Mucosa of descending colon (tissue), 3 donors: ENCODE measurements at places on chromosomes 12 and 14. TPM values are rescaled to one million over a fixed set of nuclear protein-coding genes. Genes with fewer than 3 reads are reported as not detected.

DNA sequence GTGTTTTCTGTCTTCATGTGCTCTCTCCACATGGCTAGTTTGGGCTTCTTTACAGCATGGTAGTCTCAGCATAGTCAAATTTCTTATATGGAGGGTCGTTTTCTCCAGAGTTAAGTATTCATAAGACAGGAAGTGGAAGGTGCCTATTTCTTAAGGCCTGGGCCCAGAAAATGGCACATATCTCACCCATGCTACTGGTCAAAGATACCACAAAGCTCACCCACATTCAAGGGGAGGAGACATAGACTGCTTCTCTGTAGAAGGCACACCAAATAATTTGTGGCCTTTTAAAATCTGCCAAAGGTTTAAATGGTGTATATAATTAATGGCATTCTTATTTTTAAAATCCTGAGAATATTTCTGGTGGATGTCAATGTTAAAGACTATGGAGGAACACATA lies 44.8 kb downstream of the CCDC91 start:
- DNase-seq: no peak

DNA sequence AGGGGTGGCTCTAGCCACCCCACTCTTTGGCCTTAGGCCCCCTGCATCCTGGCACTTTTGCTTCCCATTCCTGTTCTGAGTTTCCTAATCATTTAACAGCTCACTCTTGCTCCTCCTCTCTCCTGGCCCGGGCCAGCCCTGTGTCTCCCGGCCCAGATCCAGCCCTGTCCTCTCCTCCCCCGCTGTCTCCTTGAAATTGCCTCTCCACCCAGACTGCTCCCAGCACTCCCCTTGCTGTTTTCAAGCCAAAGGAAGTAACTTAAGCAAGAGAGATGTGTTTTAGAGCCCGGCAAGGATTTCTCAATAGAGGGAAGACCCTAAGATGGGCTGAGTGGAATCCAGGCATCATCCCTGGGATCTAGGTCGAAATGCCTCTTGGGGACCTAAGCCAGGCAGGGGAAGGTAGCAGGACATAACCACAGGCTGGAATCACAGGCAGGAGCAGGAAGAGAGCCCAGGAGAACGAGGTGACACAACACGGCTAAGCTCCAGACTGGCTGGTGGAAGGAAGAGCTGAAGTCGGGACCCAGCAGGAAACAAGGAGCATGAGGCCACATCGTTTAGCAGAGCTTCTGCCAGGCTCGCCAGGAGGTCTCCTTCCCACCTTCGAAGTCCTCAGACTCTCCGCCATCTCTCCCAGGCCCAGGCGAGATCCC lies 2.0 kb upstream of the LRP1-AS start:
- DNase-seq: peak; percentile 81

Gene SMCO3
- total RNA-seq: not detected

GRCh38 chr12:80622271-80622670 lies 85.2 kb upstream of the MYF6 start:
- no peak for DNase-seq

- no peak for DNase-seq
Measured at GRCh38 chr14:63564318-63564717, 21.1 kb upstream of the PPP2R5E start.

Gene PIWIL1
- total RNA-seq: not detected

DNA sequence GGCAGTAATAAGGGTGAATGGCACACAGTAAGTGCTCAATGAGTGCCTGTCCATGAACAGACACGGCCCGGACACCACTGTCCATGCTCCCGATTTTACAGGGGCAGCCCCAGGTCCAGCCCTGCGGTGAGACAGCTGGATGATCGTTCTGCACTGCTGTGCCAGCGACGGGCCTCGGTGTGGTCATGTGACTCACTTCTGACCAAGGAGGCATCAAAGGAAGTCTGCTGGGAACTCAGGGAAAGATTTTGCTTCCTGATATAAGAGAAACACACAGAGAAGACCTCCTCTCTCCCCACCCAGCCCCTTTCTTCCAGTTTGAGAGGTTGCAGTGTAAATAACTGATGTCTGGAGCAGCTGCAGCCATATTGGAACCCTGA lies 126.6 kb downstream of the SCARB1 start:
- DNase-seq: no peak

Gene MANSC1
- total RNA-seq: 59.1 TPM

DNA sequence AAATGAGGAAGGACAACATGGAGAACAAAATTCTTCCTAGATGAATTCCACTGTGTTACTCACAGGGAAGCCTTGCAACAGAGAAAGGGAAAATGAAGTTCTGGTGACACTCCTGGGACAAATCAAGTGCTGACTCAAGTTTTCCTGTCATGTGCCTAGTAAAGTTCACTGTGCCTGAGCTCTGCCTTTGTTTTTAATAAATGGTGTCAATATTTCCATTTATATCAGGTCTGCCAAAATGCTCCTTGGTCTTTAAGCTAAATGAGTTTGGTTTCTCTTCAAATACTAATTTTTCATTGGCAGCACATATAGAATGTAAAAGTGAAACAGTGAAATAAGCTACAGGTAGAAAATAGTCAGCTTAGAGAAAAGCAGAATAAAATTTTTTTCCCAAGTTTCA lies 33.0 kb downstream of the HIGD1C start:
- no peak for DNase-seq

- DNase-seq: peak; percentile 49
Measured at GRCh38 chr12:115341442-115341841, 657.5 kb upstream of the TBX3 start.

DNA sequence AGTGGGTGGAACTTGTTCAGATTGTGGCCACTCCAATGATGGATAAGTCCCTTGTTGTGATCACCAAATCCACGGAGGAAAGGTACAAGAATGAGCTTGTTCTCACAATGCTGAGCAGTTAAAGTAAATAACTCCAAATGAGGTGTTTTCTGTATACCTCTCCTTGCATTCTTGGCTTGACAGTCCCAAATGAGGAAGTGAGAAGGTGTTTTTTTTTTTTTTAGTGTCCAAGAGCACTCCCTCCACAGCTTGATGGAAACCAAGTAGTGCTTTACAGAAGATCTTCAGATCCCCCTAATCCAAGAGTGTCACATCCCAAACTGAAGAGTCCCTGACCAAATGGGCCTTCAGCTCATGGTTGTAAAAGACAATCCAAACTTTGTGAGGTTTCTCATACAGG lies 153.6 kb downstream of the ATP23 start:
- DNase-seq: no peak

GRCh38 chr12:9118158-9118557 lies 2.4 kb upstream of the A2M start:
- no peak for DNase-seq

- DNase-seq: peak; percentile 95
Measured at GRCh38 chr12:109844983-109845823, 12.0 kb upstream of the TRPV4 start.

- no peak for DNase-seq
Measured at GRCh38 chr12:106495354-106495965, 87.3 kb upstream of the RFX4 start.

GRCh38 chr14:23558346-23559009 lies 2.4 kb downstream of the THTPA start:
- DNase-seq: no peak

Gene HRK
- total RNA-seq: 0.22 TPM

- DNase-seq: no peak
Measured at GRCh38 chr12:96503976-96504375, 14.6 kb downstream of the CFAP54 start.

Gene OSGEP
- 35.9 TPM for total RNA-seq

Gene SLC38A4
- 4.5 TPM for total RNA-seq

Gene TRPV4
- 0.43 TPM for total RNA-seq

- peak; percentile 55 for DNase-seq
Measured at GRCh38 chr12:120231316-120232011, 30.6 kb upstream of the RPLP0 start.

DNA sequence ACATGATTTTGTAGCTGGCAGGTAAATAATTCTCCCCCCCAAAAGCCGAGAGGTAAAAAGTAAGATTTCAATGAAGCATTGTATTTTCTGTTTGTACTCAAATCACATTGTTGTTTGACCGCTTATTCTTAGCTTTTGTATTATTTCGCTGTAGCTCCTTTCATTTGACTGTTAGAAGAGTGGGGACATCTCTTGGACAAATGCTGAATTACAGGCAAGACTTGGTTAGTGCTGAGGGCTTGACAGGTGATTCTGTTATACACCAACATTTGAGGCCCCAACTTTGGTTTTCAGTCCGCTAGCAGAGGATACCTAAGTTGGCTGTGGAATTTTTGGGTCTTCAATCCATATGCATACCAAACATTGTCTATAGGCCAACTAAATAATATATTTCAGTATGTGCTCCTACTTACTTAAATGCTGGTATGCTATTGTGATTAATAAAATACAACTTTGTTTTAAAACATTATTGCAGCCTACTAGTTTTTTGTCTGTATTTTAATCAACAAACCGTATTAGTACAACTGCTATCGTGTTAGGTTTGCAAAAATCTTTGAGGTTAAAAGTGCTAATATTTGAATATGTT lies 102.2 kb downstream of the ERC1 start:
- peak; percentile 70 for DNase-seq

GRCh38 chr14:98705871-98706300 lies 566.1 kb downstream of the BCL11B start:
- no peak for DNase-seq

- no peak for DNase-seq
Measured at GRCh38 chr14:73961192-73961591, 11.1 kb downstream of the COQ6 start.

DNA sequence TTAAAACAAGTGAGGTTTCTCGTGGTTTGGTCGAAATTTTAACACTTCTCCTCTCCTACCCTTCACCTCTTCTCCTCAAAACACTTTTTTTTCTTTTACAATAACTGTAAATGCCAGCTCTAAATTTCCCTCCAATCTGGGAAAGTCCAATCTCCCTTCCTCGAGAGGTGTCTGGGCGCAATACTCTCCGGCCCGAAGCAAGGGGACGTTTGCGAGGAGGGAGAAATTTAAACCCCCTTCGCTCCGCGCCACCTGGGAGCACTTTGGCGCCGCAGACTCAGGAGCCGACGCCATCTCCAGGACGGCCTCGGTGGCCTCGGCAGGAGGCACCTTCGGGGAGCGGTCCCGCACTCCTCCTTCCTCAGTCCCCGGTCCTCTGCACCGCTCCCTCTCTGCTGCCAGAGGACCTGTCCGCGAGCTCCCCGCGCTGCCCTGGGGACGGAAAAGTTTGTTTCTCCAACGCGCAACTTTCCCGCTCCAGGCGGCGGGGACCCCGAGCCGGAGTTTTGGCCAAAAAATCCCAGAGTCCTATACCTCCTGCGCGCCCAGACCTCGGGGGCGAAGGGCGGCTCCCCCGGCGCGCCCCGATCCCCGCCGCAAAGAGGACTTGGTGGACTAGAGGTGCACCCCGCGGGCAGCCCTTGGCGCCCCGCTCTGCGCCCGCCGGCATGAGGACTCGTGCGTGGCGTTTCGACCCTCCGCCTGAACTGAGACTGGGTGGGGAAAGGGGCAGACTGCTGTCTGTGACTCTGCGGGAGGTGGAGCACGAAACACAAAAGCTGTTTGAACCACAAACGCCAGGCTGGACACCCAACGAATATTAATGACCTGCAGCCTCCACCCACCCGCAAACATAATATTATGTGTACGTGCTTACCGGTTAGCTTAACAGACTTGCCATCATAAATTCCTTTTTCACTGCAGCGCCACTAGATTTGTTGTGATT lies 95.2 kb upstream of the HMGA2 start:
- DNase-seq: peak; percentile 30

DNA sequence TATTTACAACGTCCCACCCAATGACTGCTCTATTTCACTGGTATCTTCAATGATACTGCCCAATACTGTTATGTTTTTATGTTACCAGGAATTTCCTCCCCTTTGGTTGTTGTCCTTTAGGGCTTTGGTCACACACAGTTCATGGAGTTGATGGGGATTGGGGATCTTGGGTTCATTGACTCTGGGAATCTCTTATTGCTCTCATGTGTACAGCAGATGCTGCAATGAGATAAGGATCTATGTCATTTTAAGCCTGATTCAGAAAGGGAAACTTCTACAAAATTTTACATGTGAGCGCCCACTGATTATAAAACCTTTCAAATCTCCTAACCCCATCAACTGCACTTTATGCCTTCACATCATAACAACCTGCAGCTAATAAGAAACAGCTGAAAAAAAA lies 67.2 kb downstream of the FAR2 start:
- no peak for DNase-seq

GRCh38 chr14:105384041-105384557 lies 14.2 kb upstream of the TEX22 start:
- no peak for DNase-seq

GRCh38 chr12:76299536-76300296 lies 48.5 kb downstream of the BBS10 start:
- DNase-seq: no peak

- DNase-seq: no peak
Measured at GRCh38 chr14:61455351-61455750, 134.0 kb downstream of the PRKCH start.

GRCh38 chr14:72075649-72076334 lies 143.6 kb downstream of the RGS6 start:
- DNase-seq: no peak

DNA sequence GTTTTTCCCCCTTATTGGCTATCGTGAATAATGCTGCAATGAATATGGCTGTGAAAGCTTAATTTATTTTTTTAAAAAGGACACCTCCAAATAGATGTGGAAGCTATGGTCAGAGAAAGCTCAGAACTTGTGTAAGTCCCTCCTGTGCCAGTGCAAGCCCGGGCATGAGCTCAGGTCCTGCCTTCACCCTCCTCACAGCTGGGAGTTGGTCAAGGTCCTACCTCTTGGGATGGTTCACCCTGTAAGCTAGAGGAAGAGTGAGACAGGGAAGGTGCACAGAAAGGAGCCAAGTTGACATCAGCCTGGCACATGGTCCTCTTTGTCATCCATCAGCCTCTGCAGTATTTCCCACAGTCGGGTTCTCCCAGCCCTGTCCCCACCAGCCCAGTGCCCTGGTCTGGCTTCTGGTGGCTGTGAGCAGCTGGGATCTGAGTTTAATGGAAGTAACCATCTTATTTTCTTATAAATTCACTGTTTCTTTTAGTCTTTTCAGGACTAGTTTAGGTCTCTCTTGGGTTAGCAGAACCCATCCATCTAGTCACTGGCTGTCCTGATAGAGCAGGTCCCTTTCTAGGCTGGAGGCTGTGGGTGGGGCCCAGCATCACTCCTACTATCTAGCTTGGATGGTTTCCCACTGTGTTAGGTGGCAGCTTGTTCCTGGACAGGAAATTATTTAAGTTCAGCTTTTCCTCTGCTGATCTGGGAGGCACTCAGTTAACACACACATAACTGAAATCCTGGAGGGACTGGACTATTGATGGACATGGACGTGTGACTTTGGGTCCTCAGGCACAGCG lies 11.8 kb upstream of the PLEKHG3 start:
- DNase-seq: peak; percentile 83
